ENCODE measurements at places on chromosomes 5 and 9.

DNA sequence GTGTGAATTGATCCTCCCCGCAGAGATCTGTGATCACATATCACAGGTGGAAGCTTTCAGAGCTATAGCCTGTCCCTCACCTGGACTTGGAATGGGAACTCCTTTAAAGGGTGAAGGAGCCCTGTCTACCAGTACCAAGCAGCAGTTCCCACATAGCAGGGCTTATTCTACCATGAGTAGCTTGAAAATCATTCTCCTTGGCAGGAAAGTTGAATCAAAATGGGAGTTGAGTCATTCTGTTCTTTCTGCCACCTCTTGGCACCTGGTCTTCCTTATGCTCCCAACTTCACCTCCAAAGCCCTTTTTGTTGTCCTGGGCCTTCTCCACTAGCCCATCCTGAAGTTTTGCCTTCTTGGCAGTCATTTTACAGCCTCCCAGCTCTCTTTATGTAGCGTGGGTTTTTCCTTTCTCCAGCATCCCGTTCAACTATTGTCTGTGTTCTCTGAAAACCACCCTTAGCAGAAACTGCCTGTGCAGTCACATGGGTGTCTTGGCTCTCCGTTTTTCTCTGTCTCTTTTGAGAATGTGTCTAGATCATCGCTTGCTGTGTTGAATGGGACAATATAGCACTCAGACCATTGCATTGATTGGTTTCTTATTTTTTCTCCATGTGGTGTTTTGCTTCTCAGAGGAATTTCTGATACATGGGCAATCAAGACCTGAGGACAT, 222.2 kb downstream of the AOPEP start:
- DNase-seq = no peak

GRCh38 chr9:133389025-133389557, 12.9 kb downstream of the STKLD1 start:
- DNase-seq = no peak

- no peak for DNase-seq
Observed at GRCh38 chr9:130608554-130609134, 29.3 kb downstream of the FUBP3 start.

DNA sequence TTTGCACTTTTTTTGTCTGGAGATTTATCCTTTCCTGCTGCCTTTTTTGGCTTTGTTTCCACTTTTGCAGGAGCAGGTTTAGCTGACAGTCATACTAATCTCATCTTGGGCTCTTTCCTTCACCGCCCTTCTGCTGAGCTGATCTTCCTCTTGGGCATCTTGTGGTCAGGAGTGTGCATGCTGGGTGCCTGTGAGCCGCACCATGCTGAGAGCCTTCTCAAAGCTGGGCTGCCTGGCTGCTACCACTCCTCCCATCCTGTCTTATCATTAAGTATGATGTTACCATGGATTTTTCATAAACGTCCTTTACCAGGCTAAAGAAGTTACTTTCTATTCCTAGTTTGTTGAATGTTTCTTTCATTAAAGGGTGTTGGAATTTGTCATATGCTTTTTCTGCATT, 49.5 kb upstream of the MCCC2 start:
- DNase-seq = no peak

DNA sequence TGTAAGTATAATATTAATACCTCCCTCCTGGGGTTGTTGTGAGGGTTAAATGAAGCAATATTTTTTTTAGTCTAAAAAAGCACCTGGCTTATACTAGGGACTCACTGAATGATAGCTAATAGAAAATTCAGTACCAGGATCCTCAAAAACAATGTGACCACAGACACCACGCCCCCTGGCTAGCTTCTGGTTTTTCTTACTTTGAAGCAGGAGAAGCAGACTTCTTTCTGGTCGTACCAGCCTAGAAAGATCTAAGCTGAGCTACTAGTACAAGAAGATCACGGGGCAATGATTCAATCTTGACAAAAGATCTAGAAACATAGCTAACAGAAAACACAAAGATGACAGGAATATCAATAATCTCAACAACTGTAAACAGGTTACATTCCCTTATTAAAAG, 218.5 kb upstream of the SLC30A5 start:
- no peak for DNase-seq

- no peak for DNase-seq
Observed at GRCh38 chr5:154791535-154791934, 36.4 kb downstream of the LARP1 start.

DNA sequence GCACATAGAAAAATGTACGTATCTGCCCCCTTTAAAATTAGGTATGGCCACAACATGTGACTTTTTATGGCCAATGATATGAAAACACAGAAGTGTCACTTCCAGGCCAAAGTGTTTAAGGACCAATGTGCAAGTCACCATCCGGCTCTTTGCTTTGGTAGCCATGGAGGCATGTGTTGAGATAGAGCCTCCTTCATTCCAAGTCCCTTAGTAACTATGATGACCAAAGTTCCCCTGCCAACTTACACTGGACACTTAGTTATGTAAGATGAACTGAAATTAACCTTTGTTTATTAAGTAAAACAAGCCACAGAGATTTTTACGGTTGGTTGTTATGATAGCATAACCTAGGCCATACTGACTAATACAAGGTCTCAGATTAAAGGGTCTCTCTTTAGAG, 51.0 kb downstream of the FBN2 start:
- no peak for DNase-seq

GRCh38 chr5:42908086-42908485, 96.4 kb upstream of the SELENOP start:
- DNase-seq = no peak

- DNase-seq = no peak
Observed at GRCh38 chr5:143511736-143512135, 108.2 kb upstream of the NR3C1 start.

DNA sequence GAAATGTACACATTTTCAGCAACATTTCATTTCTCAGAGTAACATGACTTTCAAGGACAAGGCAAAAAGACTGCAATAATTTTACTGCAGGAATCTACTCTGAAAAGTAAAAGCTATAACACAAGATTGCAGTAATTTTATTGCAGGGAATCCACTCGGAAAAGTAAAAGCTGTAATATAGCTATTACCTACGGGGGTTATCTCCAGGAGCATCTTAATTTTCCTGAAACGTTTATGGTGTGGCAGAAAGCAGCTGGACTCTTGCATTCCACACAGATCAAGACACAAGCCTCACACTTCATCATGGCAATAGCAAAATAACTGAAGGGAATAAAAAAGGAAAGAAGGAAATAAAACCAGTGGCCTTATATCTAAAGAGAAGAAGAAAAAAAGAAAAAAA, 171.2 kb downstream of the TSSK1B start:
- DNase-seq = no peak

DNA sequence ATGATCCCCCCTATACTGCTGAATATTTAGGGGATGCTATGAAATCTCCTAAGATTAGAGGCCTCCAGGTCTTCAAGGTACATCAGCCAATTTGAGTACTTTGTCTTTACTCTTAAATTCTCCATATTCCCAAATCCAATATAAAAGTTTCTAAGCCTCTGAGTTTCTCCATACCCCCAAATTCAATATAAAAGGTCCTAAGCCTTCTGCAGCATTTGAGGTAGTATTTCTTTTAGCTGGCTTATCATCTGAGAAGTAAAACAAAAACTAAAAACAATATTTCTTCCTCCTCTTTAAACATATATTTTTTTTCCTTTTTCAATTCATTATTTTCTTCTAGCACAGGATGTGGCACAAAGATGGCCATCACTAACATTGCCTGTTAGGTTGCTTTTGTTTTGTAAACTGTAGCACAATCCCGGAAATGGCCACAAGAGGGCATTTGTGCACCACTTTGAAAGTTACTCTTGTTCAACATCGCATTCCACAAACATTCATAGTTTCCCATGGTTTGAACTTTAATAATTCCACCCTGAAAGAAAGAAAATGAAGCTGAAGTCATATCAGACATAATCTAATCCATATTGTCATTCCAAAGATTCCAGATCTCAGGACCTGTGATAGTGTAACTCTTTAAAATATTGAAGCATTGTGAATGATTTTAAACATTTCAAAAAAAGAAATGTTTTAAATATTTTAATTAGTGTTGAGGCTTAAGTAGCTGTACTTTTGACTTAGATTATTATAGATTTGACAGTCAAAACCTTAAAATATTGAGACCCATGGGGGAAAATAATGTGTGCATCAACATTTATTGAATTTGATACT, 21.0 kb upstream of the SCGB3A2 start:
- peak; percentile 58 for DNase-seq

GRCh38 chr5:152051499-152052454, 127.1 kb upstream of the GLRA1 start:
- DNase-seq = no peak

DNA sequence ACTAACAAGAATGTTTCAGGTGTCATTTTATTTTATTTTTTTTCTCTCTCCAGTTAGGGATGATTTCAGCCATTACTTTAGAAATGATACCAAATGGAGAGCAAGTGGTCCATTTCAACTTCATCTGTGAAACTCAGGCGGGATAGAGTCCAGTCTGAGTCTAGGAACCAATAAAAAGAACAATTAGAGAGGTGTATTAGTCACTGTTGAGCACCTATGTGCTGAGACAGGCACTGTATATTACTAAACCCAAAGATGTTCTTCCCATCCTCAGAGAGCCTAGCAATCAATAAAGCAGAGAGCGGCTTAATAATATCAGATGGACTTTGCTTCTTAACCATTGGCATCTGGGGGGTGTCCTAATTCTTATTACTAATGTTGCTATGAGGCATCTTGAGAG, 410.3 kb upstream of the SLC24A2 start:
- DNase-seq = no peak

All from AG08395 (cell line).